Stimulated activated CD4-positive, alpha-beta T cell treated with anti-CD3 and anti-CD28 coated beads, Interleukin-4, amount 100 ng/mL, for 1 hour (primary cell): ENCODE measurements at places on chromosomes 4 and X.

GRCh38 chrX:13088156-13088487, 43.7 kb upstream of the FAM9C start:
- DNase-seq = no peak

- DNase-seq = no peak
Measured at GRCh38 chr4:113101669-113102068, 52.2 kb downstream of the ANK2 start.

- no peak for DNase-seq
Measured at GRCh38 chr4:86291180-86291579, 68.7 kb downstream of the MAPK10 start.

GRCh38 chrX:120781403-120781802, 94.3 kb downstream of the CT47B1 start:
- no peak for DNase-seq

DNA sequence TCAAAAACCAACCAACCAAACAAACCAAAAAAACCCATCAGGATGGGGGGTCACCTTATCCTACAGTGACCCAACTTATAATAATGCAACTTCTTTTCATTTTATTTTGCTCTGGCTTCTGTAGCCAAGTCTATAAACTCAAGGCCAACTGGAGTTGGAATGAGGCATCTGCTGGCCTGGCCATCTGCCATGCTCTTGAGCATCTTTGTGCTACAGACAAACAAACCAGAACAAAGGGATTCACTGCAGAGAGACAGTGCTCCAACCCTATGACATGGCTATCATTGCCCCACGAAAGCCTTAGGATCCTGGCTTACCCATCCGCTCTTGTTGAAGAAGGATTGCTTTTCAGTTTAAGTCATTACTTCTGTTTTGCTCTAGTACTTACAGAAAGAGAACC, 49.2 kb upstream of the SCRG1 start:
- DNase-seq = no peak

- no peak for DNase-seq
Measured at GRCh38 chr4:151688003-151688784, 72.6 kb downstream of the GATB start.

DNA sequence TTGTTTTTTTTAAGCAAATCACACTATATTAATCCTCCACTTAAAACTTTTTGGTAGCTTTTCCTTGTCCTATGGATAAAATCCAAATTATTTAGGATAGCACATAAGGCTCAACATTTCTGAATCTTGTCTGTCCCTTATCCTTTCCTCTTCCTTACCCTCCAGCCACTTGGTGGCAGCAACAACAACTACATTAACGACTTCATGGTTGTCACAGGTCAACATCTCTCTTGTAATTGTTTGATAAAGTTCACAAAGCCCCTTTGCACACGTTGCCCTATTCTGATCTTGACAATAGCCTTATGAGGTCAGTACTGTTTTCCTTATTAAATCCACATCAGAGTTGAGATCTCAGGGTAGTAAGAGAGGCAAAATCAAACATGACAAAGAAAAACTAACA, 269.0 kb upstream of the PABPC4L start:
- no peak for DNase-seq

DNA sequence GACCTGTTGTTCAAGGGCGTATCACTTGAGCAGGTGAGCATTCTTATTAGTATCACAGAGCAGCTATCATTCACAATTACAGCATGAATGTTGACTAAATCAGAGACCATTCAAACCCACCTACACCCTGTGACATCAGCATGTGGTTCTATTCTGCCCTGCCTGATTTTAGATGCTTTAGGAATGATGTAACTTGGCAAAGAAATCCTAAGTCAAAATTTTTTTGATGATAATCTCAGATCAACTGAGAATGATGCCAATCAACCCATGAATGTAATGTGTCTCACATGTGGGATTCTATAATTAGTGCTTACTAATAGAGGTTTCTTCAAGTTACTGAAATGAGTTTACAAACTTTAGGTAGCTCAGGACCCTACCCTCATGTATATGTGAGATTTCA, 13.4 kb upstream of the CHIC2 start:
- DNase-seq = no peak

- no peak for DNase-seq
Measured at GRCh38 chr4:62133101-62133897, 933.2 kb downstream of the ADGRL3 start.

DNA sequence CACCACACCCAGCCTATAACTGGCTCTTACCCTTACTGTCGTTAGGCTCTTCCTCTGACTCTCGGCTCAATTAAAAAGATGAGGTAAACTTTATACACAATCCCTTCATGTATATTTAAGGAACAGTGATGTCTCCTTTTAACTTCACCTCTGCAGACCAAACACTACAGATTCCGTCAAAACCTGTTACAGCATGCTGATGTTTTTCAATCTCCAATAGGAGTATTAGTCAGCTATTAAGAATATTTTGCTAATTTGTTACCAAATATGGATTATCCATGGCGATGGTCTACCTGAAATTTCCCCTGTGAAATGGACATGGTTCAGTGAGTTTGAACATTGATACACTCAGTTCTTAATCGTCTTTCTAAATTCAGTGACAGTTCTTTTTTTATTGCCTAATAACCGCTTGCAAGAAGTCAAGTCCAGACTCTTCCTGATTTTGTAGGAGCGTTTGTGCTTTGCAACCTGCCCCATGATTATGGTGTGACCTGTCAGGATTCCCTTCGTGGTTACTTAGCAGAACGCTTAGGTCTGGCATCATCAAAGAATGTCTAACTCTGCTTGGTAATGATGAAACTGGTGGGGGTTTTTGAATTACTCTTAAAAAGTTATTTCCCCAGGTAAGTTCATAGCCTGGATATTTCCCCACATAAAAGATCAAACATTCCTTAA, 72.2 kb upstream of the STOX2 start:
- no peak for DNase-seq

GRCh38 chrX:140765043-140765784, 55.7 kb downstream of the LINC00632 start:
- DNase-seq = no peak

DNA sequence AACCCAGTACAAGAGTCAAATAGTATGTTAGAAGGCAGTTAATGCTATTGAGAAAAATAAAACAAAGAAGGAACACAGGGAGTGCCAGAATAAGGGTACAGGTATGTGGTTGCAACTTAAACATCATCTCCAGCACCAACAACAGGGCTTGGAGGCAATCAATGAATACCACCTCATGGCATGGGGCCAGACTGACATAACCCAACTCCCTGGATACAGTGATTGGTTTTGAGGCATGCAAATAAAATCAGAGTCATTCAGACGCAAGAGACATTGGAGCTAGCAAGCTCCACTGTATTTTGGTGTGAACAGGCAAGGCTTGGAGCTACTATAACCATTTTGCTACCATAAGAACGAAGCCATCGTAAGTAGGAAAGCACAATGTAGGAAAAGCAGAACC, 56.7 kb downstream of the PPP3CA start:
- no peak for DNase-seq

- no peak for DNase-seq
Measured at GRCh38 chr4:26139310-26139924, 181.4 kb upstream of the RBPJ start.

- no peak for DNase-seq
Measured at GRCh38 chr4:174016251-174016650, 267.2 kb downstream of the FBXO8 start.

GRCh38 chrX:37961118-37961517, 45.2 kb upstream of the SYTL5 start:
- no peak for DNase-seq

DNA sequence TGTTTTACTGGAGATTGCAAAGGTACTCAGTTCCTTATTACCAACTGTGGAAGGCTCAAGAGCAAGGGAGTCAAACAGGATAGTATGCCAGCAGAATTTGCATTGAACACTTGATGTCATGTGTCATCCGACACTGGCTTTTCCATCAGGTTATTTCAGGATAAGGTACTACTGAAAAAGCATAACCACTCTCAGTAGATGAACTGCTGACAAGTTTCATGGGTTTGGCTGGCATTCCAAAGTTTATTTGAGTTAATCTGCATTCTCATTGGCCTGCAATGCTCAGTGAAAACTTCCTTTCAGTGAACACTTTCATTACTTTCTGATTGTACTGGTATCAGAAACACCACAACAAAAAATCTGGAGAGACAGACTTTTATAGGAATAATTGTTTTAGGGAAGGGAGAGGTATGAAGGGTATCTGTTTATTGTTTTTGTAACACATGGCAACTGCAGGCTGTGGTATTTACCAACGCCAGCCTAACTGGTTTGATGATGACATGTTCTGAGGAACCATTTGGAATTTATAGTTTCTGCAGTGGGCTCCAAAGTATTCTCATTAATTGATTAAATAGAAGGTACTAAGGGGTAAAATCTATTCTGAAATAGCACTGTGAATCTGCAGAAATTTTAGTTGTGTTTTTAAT, 345.7 kb upstream of the NR3C2 start:
- no peak for DNase-seq

DNA sequence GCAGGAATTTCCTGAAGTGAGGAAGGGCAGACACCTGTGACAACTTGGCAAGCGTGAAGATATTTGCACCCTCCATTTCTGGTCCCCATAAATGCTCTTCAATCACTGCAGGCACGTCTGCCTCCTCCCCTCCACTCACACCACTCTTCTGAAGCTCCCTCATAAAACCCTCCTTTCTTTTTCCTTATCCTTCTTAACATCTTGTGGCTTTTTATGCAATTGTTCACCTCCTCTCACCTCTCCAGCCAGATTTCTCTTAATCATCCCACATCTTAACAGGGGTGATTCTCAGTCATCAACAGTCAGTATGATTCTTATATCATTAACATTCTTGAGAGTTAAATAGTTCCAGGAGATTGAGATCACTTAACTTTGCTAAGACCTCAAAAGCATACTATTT, 277.4 kb downstream of the SPRY1 start:
- DNase-seq = no peak

DNA sequence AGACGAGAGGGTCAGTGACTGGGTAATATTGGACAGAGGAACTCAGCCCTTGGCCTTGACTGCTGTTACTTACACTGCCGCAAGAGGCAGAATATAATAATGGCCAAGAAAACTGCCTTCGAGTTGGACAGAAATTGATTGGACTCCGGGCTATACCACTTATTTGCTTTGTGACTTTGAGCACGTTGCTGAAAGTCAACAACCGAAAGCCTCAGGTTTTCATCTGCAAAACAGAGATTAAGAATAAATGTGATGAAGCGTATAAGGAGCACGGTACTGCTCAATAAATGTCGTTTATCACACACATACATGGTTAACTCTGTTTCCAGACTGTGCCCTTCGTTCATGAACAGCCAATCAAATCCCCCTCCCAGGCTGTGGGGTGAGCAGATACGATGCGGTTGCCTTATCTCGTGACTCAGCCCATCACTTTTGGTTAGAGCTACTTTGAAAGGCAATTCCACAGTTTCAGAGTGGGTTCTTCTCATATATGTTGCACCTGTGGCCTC, 91.6 kb downstream of the TSPAN7 start:
- DNase-seq = no peak

DNA sequence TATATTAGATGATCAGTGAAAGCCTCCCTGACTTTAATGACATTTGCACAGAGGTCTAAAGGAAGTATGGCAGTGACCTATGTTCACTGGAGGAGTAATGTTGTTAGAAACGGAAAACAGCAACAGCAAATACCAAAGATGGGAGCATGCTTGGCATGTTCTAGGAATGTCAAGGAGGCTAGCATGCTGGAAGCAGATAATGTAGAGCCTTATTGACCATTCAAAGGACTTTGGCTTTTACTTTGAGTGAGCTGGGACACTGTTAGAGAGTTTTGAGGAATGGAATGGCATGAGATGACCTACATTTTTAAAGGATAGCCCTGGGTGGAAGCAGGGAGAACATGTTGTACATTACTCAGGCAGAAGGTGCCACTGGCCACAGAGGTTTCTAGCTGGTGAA, 6.0 kb downstream of the RPA4 start:
- DNase-seq = no peak

GRCh38 chr4:73021634-73022033, 47.9 kb downstream of the COX18 start:
- no peak for DNase-seq

- DNase-seq = no peak
Measured at GRCh38 chrX:134619838-134620237, 38.4 kb downstream of the PLAC1 start.

- DNase-seq = no peak
Measured at GRCh38 chrX:108090491-108091263, 665 bp downstream of the PSMD10 start.

GRCh38 chrX:108584617-108585211, 145.1 kb downstream of the COL4A5 start:
- no peak for DNase-seq
